ENCODE measurements at places on chromosomes 16 and 17.

DNA sequence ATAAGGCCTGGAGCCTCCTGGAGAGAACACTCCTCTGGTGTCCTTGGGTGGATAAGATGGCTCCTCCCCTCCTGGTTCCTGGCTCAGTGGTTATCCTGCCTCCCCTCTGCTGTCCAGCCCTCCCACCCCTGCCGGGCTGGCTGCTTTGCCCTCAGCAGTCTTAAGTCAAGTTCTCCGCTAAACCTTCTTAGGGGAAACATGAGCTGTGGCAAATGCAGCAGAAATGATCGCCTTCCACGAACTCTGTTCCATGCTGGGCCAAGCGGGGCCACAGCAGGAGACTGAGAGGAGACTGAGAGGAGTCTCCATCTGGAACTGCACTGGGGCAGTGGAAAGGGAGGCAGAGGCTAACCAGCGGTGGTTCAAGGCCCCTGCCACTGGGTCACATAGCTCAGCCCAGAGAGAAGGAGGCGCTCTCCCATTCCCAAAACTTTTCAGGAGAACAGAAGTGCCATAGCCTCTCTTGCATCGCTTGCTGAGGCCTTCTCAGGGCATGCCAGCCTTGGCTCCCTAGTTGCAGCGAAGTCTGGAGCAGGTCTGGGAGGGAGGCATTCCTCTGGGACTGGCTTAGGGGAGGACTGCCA, 26.9 kb downstream of the TNS4 start:
- no peak for DNase-seq

- no peak for DNase-seq
Measured at GRCh38 chr16:84040226-84040822, 2.3 kb downstream of the SLC38A8 start.

- no peak for DNase-seq
Measured at GRCh38 chr17:54771409-54771915, 129.2 kb upstream of the TOM1L1 start.

- DNase-seq = no peak
Measured at GRCh38 chr17:56593646-56594319, at the start of gene NOG. NOG (plus strand) TSS chr17:56593699; CDS start chr17:56594224, 525 bp downstream.

Data from SHP77 treated with DMSO at 0.1 percent for 48 hours (cell line).